Activated CD4-positive, alpha-beta T cell treated with anti-CD3 and anti-CD28 coated beads, Interleukin-2, amount 10 ng/mL, durations not matched to agents 24 days and 14 days (primary cell): ENCODE measurements at places on chromosomes 1 and 21. TPM values are rescaled to one million over a fixed set of nuclear protein-coding genes. Genes with fewer than 3 reads are reported as not detected.

The MCM3AP gene
- 129 and 138 TPM in 2 replicates for total RNA-seq

The CR2 gene
- total RNA-seq = 0.24 TPM in 1 of 2 replicates, not detected in the other

The SLC45A1 gene
- 0.12 and 0.38 TPM in 2 replicates for total RNA-seq

The LYPD8 gene
- not detected in 2 replicates for total RNA-seq

The TTLL10 gene
- total RNA-seq = not detected in 2 replicates

The NR0B2 gene
- not detected in 2 replicates for total RNA-seq

The TMPRSS15 gene
- total RNA-seq = not detected in 2 replicates

The LHX4 gene
- total RNA-seq = not detected in 2 replicates

The ELOVL1 gene
- 76.8 and 85.1 TPM in 2 replicates for total RNA-seq

The ADAMTS1 gene
- total RNA-seq = 0.95 and 1.7 TPM in 2 replicates

The CACHD1 gene
- 0.14 and 0.23 TPM in 2 replicates for total RNA-seq

The SLC16A4 gene
- 0.43 and 0.44 TPM in 2 replicates for total RNA-seq

The OR6K3 gene
- not detected in 2 replicates for total RNA-seq

The FAM151A gene
- total RNA-seq = not detected in 2 replicates

The FMO5 gene
- 0.12 TPM in 1 of 2 replicates, not detected in the other for total RNA-seq

The OR2T35 gene
- not detected in 2 replicates for total RNA-seq

The CDC7 gene
- 21.4 and 22.3 TPM in 2 replicates for total RNA-seq

The FCRL1 gene
- total RNA-seq = not detected in 2 replicates

The OLIG1 gene
- total RNA-seq = not detected in 2 replicates

The PYHIN1 gene
- total RNA-seq = 10.4 and 11.3 TPM in 2 replicates

The ALX3 gene
- total RNA-seq = not detected in 2 replicates

The C1orf174 gene
- total RNA-seq = 50.5 and 51.5 TPM in 2 replicates

The HSD11B1 gene
- total RNA-seq = 15.1 TPM in 2 replicates

The PODN gene
- not detected in 2 replicates for total RNA-seq

The SEMA4A gene
- total RNA-seq = 12.1 and 12.7 TPM in 2 replicates

The DCLRE1B gene
- 21.5 and 22.5 TPM in 2 replicates for total RNA-seq

The FHAD1 gene
- total RNA-seq = not detected in 2 replicates

The NFYC gene
- 66.5 and 73.2 TPM in 2 replicates for total RNA-seq

The TMCC2 gene
- 19.9 and 20.9 TPM in 2 replicates for total RNA-seq

The GLIS1 gene
- not detected in 2 replicates for total RNA-seq

The AMPD1 gene
- total RNA-seq = not detected in 2 replicates
